ENCODE measurements at places on chromosomes 2 and 18. TPM values are rescaled to one million over a fixed set of nuclear protein-coding genes. Genes with fewer than 3 reads are reported as not detected.

EPB41L3 gene
- total RNA-seq, result 191 TPM

XRCC5 gene
- total RNA-seq, result 390 TPM

ARL6IP6 gene
- 24.4 TPM for total RNA-seq

DCDC2C gene
- total RNA-seq, result 0.33 TPM

DNAJC5G gene
- total RNA-seq, result not detected

GPATCH11 gene
- total RNA-seq, result 11.3 TPM

TMEM200C gene
- not detected for total RNA-seq

FAM98A gene
- total RNA-seq, result 38.0 TPM

ARHGEF33 gene
- total RNA-seq, result not detected

CFC1 gene
- not detected for total RNA-seq

LHCGR gene
- not detected for total RNA-seq

LNPK gene
- total RNA-seq, result 24.6 TPM

OR6B2 gene
- not detected for total RNA-seq

CIB4 gene
- total RNA-seq, result not detected

TMEM182 gene
- 8.3 TPM for total RNA-seq

REG3G gene
- total RNA-seq, result 0.23 TPM

MERTK gene
- 2.4 TPM for total RNA-seq

DSC2 gene
- 1.2 TPM for total RNA-seq

KLHL30 gene
- total RNA-seq, result not detected

Data from HT1080 (cell line).